Left colon (tissue), 2 donors: ENCODE measurements at places on chromosomes 5 and 9. TPM values are rescaled to one million over a fixed set of nuclear protein-coding genes. Genes with fewer than 3 reads are reported as not detected.

The SERF1A gene
- 1.8 TPM for total RNA-seq

DNA sequence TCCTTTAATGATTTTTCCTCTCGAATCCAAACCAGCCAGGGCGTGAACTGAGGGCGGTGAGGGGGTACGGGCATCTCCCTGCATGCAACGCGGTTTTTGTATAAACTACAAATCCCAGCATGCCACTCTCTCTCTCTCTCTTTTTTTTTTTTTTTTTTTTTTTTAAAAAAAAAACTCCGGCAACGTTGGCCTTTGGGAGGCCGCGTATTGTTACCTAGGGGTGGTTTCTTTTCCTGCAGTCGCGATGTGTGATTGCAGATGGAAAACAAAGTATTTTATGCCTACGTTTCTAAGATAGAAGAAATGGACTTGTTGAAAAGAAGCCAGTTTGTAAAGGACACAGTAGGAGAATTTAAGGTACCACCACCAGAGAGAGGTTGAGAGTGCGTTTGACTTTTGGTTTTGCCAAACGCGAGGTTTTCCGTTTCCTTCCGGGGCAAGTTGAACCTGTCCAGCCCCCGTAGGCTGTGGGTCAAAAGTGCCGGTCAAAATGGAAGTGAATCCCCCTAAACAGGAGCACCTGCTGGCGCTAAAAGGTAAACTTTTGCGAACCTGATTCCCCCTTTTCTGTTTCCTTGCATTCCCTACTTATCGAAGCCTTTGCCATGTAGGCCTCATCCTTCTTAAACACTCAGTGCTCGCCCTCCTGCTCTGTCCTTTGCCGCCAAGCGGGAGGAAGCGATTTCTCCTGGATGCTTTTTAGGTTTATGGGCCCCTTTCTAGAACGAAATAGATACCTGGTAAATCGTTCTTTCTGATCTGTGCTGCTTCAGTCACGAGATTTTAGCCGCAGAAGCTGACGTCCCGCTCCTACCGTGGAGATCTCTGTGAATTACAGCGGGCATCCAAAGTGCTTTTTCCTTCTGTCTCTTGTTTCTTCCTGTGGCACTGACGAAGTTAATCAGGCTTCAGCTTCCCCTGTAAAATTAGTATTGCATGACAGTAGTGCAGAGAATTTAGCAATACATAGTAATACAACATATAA lies at the start of the genes SHLD3 and TRAPPC13:
TSS of gene SHLD3 (plus strand) at position 457 of the 985 bp plus-strand sequence. CDS start 4,561 bp downstream, outside the sequence.
TSS of gene TRAPPC13 (plus strand) at position 457 of the 985 bp plus-strand sequence. CDS start at position 491, 34 bp downstream.
- peak; percentile 77 for DNase-seq

The MAMDC2 gene
- 4.6 TPM for total RNA-seq

DNA sequence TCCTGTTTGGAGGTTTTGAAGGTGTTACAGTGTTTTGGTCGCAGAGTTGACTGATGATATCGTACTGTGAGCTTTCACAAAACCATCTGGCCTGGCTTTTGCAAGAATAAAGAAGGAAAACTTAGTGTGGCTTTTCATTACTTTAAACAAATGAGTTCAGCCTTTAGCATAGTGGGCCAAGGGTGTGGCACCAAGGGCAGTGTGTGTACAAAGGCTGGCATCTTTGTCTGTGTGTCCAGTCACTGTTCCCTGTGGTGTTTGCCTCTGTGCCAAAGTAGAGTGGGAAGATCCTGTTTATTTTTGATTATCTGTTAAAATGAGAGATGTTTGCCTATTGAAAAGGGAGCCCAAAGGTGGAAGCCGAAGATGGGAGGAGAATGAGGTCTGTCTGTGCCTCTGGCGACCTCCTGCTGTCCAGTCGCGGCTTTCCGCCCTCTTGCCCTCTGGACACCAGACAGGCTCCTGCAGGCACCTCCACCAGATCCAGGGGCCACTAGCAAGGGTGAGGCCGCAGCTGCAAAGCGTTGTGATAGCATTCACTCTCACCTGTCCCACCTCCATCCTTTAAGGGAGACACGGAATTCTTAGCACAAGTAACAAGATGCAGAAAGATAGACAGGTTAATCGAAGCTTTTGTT lies 113.7 kb downstream of the TRIO start:
- DNase-seq = no peak

- no peak for DNase-seq
Observed at GRCh38 chr5:14143546-14143840, 351 bp downstream of the TRIO start.

DNA sequence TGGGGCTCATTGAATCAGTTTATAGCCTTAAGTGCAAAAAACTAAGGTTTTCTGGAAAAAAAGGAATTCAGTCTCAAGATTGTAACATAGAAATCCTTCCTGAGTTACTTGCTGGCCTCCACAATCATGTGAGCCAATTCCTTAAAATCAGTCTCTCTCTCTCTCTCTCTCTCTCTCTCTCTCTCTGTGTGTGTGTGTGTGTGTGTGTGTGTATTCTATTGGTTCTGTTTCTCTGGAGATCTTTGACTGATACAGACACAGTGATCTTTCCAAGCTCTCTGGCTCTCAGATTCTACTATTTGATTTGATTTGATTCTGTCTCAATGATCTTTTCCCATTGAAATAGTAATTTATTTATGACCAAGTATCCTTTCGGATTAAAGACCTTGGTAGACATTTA lies 74.6 kb downstream of the CFAP95 start:
- DNase-seq = no peak

- DNase-seq = no peak
Observed at GRCh38 chr9:129500161-129500862, 120.6 kb downstream of the C9orf50 start.

The PCDHB14 gene
- total RNA-seq = 1.7 TPM

- peak; percentile 60 for DNase-seq
Observed at GRCh38 chr5:9547122-9547947, 1.5 kb upstream of the SEMA5A start.

- no peak for DNase-seq
Observed at GRCh38 chr9:87711857-87712800, 13.8 kb upstream of the CTSL start.

The PCSK5 gene
- 79.8 TPM for total RNA-seq

DNA sequence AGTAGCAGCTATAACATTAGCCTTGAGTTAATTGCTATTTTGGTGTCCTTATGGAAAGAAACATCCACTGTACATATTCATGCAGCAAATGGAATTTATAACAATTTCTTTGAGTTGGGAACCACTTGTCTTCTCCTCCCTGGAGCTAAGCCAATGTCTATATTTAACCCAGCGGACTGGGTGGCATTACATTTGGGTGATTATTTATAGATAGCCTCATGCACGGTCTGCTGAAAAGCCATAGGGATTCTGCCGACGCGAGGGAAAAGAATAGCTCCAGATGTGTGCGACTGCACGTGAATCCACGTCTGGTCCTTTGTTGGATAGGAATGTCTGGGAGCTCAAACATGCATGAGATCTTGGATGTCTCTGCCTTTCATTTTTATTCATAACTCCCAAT lies 157.5 kb upstream of the BRINP1 start:
- no peak for DNase-seq

DNA sequence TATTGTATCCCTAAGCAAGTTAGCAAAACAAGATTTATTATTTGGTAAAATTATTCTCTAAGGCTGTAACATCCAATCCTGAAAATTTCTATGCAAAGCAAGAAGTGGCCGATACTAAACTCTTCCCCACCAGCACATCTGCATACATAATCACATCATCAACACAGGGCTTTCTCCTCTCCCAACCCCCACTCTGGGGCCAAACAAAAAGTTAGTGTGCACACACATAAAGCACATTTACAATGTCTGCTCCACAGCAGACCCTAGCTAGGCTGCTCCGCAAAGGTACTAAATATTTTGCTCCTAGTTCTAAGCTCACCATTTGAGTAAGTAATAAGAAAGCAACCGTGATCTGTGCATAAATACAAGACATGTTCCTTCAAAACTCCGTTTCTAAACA lies 3.6 kb downstream of the RNF130 start:
- no peak for DNase-seq

The ARSI gene
- 0.27 TPM for total RNA-seq

DNA sequence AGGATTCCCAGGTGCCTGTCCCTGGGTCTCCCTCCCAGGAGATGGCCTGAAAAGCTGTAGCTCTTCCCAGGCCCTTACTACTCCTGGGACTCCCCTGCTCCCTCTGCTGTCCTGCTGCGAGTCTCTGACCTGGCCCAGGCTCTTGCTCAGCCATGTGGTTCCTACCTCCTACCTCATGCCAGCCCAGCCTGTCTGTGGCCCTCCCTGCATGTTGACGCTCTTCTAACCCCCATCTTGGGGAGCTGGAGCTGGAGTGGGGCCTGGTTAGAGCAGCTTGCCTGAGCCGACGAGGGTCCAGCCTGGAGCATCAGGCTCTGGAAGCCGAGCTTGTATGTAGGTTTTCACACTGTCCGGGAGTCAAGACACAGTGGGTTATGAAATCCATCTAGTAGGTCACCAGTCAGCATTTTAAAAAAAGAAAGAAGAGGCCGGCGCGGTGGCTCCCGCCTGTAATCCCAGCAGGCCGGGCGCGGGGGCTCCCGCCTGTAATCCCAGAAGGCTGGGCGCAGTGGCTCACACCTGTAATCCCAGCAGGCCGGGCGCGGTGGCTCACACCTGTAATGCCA lies 244.4 kb downstream of the FANCC start:
- no peak for DNase-seq

GRCh38 chr9:130629443-130630070 lies 34.8 kb upstream of the PRDM12 start:
- DNase-seq = no peak

DNA sequence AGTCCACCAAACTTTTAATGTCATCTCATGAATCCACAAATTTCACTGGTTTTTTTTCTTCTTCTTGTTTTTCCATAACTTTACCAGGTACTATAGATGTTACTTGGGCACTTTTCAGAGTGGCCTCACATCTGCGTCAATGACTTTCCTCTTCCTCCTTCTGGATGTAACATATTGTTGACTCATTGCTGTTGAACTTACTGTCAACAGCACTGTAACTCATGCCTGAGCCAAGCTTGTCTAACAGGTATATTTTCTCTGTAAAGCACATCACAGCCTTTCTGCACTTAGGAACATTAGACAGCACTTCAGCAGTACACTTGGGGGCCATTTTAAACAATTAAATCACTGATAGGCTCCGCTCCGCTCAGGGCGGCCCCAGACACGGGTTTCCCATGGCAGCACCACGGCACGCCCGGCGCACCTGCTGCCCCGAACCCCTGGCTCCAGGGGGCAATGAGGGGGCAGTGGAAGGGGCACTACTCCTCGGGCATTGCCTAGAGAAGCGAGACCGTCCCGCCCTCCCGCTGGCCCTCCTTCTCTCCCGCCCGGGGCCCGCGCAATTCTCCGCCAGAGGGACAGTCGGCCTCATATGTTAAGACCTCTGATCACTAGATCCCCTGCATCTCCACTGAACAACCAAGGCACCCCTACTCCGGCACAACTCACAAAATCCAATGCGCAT lies 41.9 kb upstream of the SPATA31C2 start:
- DNase-seq = no peak

The IL13 gene
- total RNA-seq = not detected

GRCh38 chr9:81289622-81290021 lies 399.7 kb downstream of the TLE1 start:
- no peak for DNase-seq

GRCh38 chr9:92931606-92932005 lies 15.7 kb upstream of the FGD3 start:
- DNase-seq = no peak

DNA sequence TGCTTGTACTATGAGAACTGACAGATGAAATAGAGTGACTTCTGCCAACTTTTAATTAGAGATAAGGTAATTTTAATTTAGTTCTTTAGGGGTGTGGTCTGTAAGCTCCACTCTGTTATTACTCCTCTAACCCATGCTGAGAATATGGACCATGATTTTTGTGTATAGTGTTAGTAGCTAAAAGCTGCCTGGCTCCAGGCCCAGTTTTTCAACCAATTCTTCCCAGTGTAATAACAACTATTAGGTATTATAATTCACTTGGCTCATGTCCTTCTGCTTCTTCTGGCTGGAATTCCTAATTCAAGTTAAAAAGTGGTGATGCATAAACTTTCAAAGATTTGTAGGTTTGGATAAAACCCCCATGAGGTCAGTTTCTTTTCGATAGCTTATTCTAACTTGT lies 216.3 kb downstream of the ISL1 start:
- DNase-seq = no peak

The FST gene
- 4.2 TPM for total RNA-seq

DNA sequence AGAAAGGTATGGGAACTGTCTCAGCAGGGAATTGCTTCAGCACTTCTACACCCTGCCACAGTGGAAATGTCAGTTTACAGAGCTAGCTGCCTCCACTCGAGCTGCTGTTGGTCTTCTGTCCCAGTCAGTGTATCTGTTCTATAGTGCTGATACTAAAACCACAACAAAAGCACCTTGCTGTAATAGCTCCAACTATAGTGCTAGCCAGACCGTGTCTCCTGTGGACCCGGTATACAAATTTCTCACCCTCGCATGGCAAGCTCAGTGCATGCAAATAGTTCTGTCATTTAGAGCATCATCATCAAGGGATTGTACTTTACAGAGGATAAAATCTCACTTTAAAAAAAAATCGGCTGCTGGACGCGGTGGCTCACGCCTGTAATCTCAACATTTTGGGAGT lies 51.5 kb upstream of the IQGAP2 start:
- no peak for DNase-seq

The NDUFAF2 gene
- 25.0 TPM for total RNA-seq

- no peak for DNase-seq
Observed at GRCh38 chr9:121694001-121694400, 42.6 kb downstream of the DAB2IP start.

The DND1 gene
- 1.0 TPM for total RNA-seq

- DNase-seq = no peak
Observed at GRCh38 chr9:14547245-14548060, 145.8 kb downstream of the ZDHHC21 start.

GRCh38 chr9:96462541-96462940 lies 12.6 kb downstream of the HABP4 start:
- no peak for DNase-seq

DNA sequence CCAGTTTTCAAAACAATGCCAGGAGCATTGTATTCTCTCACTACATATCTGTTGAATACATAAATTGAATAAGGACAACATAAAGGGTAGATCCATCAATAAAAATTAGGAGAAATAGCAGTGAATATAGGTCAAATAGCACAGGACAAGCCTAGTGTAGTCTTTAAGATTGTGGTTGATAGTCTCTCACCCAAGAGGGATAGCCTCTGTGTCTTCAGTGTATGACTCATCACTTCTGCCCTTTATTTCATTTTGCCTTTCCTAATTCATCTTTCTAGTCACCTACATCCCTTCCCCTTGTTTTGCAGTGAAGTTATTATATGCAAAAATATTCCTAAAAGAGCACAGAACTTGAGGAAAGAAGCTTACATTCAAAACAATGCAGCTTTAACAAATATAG lies 335.0 kb upstream of the TUSC1 start:
- DNase-seq = no peak

DNA sequence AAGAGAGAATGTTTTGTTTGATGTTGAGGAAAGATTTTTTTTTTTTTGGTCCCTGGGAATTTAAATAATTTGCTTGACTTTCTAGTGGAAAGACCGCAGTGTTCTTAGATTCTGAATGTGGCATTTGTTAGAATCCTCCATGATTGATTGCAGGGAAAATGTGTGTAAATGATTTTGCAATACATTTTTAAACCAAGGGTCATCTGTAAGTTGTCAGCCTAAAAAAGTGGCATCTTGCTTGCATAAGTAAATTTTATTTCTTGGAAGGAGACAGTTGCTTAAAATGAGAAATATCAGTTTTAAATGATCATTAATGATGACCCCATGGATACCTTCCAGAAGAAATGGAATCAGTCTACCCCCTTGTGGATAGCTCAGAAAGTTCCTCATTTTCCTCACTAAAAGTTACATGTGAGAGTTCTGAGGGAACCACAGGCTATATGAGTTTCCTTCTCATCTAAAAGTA lies 105.1 kb upstream of the SLC25A48 start:
- no peak for DNase-seq

- DNase-seq = no peak
Observed at GRCh38 chr5:107154593-107154992, 516.1 kb downstream of the EFNA5 start.

- no peak for DNase-seq
Observed at GRCh38 chr9:93080406-93080805, 15.6 kb upstream of the CARD19 start.
